Mesenteric fat pad (tissue), 1 donor: ENCODE measurements at places on chromosomes 1 and 21. TPM values are rescaled to one million over a fixed set of nuclear protein-coding genes. Genes with fewer than 3 reads are reported as not detected.

GRCh38 chr1:206867716-206868115 lies 2.3 kb downstream of the IL20 start:
- DNase-seq: no peak

GRCh38 chr1:231885209-231885854 lies 258.7 kb downstream of the DISC1 start:
- no peak for DNase-seq

DNA sequence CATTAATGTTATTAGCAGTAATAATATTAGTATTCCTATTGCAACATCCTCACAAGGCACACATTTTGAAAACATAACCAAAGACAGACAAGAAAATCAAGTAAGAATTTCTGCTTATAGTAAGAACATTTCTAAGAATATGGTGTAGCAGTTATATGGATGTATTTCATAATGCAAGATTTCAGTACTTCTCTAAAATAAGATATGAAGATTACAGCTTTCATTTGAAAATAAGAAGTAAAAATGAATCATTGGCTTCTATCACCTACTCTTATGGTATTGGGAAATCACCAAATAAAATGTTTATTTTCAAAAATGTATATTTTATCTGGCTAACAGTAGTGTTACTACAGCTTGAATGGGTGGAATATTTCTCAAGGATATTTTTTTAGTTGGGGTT lies 103.8 kb upstream of the USP25 start:
- no peak for DNase-seq

Gene SOAT1
- total RNA-seq: 59.2 TPM

- peak; percentile 71 for DNase-seq
Measured at GRCh38 chr21:46128106-46128932, 27.1 kb downstream of the FTCD start.

Gene AGBL4
- 0.26 TPM for total RNA-seq

Gene USH2A
- total RNA-seq: not detected

DNA sequence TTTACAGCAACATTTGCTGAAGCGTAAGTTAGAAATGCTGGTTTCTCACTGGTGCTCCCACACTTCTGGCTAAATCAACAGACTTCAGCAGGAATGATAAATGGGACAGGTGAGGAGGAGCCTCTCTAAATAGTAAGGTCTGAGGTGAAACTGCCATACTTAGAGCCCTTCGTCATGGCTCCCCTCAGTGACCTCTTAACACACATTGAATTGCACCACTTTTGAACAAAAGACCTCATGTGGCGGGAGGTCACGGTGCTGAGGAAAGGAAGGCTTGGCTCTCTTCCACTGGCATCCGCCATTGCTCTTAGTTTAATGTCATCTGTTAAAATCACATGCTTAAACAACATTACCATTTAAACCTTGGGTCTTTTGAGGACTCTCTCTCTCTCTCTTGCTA lies 3.4 kb downstream of the MAP3K7CL start:
- no peak for DNase-seq

DNA sequence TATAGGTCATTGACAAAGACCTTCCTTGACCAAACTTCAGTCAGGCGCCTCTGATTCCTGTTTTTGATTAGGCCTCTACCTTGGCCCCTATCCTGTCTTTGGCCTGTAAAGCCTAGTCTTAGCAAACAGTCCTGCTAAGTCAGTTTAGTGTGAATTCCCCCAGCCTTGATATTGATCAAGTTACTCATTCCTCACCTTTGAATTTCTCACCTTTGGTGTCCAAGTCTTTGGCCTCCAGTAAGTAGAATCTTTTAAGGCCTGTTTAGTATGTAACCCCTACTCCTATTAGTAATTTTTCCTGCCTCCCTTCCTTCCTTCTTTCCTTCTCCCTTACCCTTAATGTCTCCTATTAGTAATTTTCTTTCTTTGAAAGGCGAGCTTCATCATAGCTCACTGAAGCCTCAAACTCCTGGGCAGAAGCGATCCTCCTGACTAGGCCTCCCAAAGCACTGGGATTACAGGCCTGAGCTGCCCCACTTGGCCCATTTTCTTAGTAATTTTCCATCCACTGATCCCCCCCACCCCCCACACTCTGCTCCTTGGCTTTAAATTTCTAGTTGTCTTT lies 13.0 kb upstream of the ZNF692 start:
- DNase-seq: no peak

DNA sequence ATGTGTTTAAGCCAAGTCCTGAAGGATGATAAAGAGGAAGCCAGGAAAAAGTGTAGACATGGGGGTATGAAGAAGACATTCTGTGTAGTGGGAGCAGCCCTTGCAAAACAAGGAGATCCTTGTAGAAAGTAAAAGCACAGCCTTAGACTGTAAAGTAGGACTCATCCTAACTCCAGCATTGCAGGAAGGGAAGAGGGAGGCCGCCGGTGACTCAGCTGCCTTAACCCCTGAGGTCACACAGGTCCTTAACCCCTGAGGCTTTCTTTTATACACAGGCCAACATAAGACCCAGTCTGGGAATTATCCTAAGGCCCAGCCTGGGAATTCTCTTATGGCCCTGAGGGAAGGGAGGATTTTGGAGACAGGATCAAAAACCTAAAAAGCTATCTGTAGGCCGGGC lies 18.0 kb downstream of the PGM1 start:
- DNase-seq: no peak
